ENCODE measurements at places on chromosomes 3 and 15. TPM values are rescaled to one million over a fixed set of nuclear protein-coding genes. Genes with fewer than 3 reads are reported as not detected.

CYP1A2 gene
- 120 TPM for total RNA-seq

THAP10 gene
- 0.93 TPM for total RNA-seq

FAM81A gene
- not detected for total RNA-seq

WDR93 gene
- not detected for total RNA-seq

ONECUT1 gene
- 63.0 TPM for total RNA-seq

SMCO1 gene
- total RNA-seq, result not detected

KNG1 gene
- total RNA-seq, result 1,019 TPM

TPRG1 gene
- 33.3 TPM for total RNA-seq

PLCB2 gene
- total RNA-seq, result 8.7 TPM

RETNLB gene
- not detected for total RNA-seq

CTXN2 gene
- not detected for total RNA-seq

PRICKLE2 gene
- total RNA-seq, result 3.6 TPM

ZNF35 gene
- 1.8 TPM for total RNA-seq

ZKSCAN7 gene
- total RNA-seq, result 2.2 TPM

KNL1 gene
- total RNA-seq, result 1.7 TPM

LRRC31 gene
- 1.7 TPM for total RNA-seq

ECE2 gene
- total RNA-seq, result not detected

CIP2A gene
- total RNA-seq, result 0.45 TPM

GXYLT2 gene
- total RNA-seq, result 0.20 TPM

IMPG2 gene
- total RNA-seq, result 0.03 TPM

PP2D1 gene
- not detected for total RNA-seq

ANKRD63 gene
- total RNA-seq, result not detected

PATL2 gene
- total RNA-seq, result 0.58 TPM

CFAP91 gene
- 0.55 TPM for total RNA-seq

TMEM212 gene
- not detected for total RNA-seq

Measured in left lobe of liver (tissue), 2 donors.